ENCODE measurements at places on chromosomes 7 and 10.

DNA sequence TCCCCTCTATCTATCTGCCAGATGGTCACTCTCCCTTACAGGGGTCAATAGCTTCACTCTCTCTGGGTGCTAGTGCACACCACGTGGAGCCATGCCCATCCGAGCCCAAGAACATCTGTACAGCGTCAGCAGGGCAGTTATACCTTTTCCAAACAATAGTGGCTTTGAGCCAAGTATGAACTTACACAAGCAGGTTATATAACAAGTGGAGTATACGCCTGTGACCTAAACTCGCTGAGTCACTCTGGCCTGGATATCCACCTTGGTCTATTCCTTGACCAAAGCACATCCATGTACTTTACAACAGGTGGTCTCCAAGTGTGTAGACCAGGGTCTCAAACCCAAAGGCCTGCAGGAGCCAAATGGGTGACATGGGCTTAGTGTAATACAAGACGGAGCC, 20.3 kb downstream of the PLAC9 start:
- DNase-seq, result no peak

DNA sequence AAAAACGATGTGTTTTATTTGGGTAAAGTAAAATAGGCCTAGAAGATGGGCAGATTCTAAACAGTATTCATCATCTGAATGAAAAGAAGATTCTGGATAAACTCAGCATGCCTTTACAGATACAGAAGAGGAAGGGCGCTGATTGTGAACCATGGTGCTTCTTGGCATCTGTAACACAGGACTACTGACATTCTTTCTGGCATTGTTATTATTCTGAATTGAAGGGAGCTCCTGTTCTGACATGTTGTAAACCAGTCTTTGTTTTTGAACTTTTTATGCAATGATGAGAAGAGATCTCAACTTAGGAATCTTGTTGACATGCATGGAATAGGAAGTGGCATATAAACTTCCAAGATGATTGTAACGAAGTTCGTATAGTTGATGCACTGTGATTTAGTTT, 13.5 kb downstream of the RPA3 start:
- DNase-seq, result no peak

GRCh38 chr10:42111076-42111475, 527.3 kb downstream of the ZNF33B start:
- peak; percentile 2 for DNase-seq

DNA sequence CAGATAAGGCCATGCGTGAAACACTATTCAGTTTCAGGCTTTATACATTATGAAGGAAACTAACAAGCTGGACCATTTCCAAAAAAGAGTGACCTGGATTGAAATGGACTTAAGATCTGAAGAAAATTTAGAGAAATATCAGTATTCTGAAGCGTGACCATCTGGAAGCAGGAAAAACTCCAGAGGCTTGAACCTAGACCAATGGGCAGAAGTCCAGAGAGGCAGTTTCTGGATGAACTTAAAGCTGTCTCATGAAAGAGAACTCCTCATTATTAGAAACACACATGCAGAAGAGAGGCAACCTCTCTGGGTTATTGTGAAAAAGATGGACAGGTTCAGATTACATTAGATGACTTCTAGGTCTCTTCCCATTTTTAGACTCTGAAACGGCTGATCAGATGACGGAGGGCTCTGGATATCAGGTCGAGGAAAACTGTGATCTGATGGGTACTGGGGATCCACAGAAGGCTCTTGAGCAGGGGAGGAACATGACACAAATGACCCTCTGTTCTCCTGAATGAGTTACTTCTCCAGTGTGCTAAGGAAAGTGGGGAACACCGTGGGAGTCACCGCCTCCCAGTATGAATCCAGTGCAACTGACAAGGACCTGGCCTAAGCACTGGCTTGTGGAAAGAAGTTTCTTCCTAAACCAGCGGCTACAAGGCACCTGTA, 116.5 kb downstream of the SPDYE5 start:
- no peak for DNase-seq

DNA sequence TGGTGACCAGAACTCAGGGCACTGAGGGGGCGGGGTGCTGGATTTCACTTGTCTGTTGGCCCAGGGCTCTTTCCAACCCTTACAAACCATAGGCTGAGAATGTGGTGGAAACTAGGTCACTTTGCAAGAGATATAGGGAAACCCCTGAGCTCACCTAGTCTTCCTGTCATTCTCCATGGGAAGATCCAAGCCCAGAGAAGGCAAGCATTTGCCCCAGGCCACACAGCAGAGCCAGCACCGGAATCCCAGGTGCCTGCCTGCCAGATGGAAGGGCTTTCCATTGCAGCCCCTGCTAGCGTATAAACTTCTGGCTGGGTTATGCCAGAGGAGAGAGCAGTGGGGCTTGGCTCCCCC, 427 bp downstream of the PYROXD2 start:
- no peak for DNase-seq

GRCh38 chr7:50695026-50695425, 87.7 kb downstream of the GRB10 start:
- no peak for DNase-seq

GRCh38 chr7:73363225-73364005, 35.5 kb downstream of the FKBP6 start:
- no peak for DNase-seq

DNA sequence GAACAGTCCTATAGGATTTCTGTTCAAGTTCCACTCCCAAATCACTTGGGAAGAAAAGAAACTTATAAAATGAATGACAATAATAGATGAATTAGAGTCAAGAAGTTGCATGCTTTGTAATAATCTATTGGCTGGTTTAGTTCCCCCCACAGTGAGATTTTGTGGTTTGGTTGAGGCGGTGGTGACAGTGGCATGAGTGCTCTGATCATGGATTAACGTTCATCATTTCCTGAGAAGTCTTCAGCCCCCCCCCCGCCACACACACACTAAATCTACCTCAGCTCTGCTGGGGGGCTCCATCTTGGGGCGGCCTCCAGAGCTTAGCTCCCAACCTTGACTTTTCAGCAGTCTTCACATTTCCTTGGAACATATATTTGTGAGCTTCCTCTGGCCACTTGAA, 121.7 kb downstream of the ABCA13 start:
- no peak for DNase-seq

GRCh38 chr7:6128205-6128604, 97.0 kb downstream of the ANKRD61 start:
- DNase-seq, result no peak

Data from CD4-positive, alpha-beta T cell treated with Interleukin-17A for 4 hours (primary cell).